ENCODE measurements at places on chromosomes 3 and 15.

- DNase-seq: no peak
These were observed 88.1 kb downstream of the MBNL1 start for GRCh38 chr3:152356870-152357276.

DNA sequence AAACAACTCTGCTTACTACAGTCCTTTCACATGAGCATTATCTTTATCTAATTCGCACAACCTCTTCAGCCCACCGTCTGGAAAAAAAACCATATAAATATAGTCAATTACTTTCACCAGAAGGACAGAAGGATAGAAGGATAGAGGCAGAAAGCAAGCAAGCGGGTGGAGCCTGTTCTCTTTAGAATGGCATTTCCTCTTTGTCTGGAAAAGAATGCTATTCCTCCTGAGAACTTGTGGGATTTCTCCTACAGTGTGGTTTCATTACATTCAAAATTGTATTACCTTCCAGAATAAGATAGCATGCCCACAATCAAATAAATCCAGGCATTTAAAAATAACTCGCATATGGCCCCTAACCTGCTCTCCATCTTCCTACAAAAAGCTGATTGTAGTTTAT, 23.1 kb downstream of the SLC30A4 start:
- DNase-seq: no peak

DNA sequence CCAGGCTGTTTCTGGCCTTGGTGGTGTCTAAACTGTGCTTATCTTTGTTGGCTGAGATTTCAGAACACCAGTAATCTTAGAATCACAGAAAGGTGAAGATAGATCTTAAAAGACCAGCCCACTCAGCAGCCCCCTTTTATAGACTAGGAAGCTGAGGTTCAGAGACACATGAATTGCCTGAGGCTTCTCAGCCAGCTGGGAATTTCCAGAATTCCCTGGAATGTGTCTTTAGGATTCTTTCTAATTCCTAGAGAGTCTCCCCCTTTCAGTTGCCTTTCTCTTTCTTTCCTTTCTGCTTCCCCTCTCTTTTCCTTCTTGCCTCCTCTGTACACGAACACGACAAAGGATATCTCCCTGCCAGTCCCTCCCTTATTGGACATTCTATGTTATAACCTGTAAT, 19.5 kb downstream of the ANKUB1 start:
- DNase-seq: no peak

- no peak for DNase-seq
These were observed 3.3 kb downstream of the PPP4R2 start for GRCh38 chr3:72999951-73000350.

- DNase-seq: no peak
These were observed 90.6 kb upstream of the TSC22D2 start for GRCh38 chr3:150317469-150317868.

GRCh38 chr3:18489939-18490338, 64.8 kb upstream of the SATB1 start:
- DNase-seq: no peak

- DNase-seq: no peak
These were observed 116.4 kb downstream of the DUT start for GRCh38 chr15:48447657-48448056.

DNA sequence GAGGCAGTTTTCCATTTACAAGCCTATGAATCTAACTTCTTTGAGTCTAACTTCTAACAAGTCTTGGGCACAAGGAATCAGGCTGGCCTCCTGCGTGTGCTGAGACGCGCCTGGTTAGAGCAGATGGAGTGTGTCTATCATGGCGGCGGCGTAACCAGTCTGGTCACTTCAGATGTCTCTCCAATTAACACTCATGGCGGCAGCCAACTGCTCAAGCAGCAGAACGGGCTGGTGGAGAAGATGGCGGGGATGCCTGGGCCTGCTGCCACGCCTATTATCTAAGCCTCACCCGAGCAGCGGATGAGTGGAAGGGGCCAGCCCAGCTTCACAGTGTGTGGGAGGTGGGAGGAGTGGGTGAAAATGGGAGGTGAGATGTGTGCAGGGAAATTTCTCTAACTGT, 246.4 kb upstream of the TPRG1 start:
- no peak for DNase-seq

DNA sequence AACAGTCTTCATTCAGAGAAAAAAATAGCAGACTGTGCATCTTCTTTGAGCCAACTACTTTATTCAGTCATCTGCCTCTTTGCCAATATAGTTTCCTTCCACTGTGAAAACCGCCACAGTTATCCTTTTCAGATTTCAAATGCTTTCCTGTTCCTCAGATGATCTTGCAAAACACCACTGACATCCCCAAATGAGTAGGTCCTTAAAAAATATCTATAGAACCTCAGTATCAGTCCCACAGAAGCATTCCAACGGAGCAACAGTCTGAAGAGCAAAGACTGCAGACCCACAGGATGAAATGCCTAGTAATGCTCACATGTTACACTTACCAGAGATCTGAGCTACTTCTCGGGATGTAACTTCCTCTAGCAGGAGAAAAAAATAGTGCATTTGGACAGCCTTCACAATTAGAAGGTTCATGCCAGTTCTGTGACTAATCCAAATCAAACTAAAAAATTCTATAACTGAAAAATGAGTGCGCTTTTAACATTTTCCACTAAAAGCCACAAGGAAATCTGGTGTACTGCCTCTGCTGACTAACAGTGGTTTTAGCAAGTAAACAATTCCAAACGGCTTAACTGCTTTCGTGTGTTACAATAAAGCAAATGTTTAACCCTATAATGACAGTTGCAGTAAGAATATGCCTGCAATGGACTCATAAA, at the start of gene ANKRD28:
Gene ANKRD28, minus strand, starts transcription at position 338 of the 662 bp plus-strand sequence. CDS start 1,458 bp downstream, outside the sequence.
- DNase-seq: no peak

DNA sequence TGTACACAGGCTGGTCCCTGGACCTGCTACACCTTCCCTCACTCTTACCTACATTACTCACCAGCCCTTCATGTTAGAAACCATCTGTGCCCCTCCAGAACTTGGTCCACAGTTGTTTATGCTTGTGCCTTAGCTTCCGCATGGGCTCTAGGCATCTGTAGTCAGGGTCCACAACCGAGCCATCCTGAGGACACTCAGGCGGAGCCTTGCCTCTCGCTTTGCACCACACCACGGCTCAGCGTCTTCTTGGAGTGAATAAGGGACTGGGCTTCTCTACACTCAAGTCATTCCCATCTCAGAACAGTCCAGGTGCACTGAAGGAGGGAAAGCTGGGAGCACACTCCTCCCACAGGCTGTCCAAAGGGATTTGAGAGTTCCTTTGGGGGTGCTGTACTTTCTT, 97.8 kb downstream of the HMG20A start:
- no peak for DNase-seq

- DNase-seq: no peak
These were observed 9.5 kb downstream of the CA12 start for GRCh38 chr15:63372018-63372705.

DNA sequence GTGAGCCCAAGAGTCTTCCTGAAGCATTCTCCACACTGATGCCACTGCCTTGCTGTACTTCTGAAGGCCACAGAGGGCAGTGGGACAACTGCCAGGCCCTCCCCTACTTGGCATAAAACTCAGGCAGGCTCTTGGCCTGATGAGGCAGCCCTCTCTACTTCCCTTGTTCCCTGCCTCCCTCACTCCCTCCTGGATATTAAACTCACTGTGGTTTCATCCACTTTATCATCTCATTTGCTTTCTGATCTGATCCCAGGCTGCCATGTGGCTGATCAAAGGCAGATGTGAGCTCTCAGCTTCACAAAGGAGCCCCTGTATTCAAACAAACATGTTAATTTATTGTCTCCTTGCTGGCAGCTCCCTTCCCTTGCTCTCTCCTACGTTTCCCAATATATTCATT, 533.5 kb downstream of the IGSF11 start:
- DNase-seq: peak; percentile 18

GRCh38 chr3:39668420-39668819, 141.0 kb upstream of the MYRIP start:
- DNase-seq: no peak

GRCh38 chr15:65245096-65245856, 34.0 kb upstream of the CILP start:
- no peak for DNase-seq

DNA sequence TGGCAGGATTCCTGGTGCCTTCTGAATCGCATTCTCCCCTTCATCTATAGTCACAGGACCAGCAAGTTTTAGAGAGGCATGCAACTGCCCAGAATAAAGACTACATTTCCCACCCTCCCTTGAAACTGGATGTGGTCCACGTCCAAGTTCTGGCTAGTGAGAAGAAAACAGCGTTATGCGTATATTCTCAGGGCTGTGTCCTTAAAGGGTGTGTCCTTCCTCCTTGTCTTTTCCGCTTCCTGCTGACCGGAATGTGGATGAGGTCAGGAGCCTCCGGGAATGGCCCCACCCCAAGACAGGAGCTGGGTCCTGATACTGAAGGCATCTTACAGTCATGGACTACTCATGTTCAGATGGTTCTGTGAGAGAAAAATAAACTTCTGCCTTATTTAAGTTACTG, 20.2 kb downstream of the CHST2 start:
- DNase-seq: no peak

GRCh38 chr3:134057006-134057653, 27.4 kb upstream of the SLCO2A1 start:
- no peak for DNase-seq

- DNase-seq: no peak
These were observed 72.0 kb downstream of the MYO1E start for GRCh38 chr15:59300618-59301139.

- DNase-seq: no peak
These were observed 28.9 kb downstream of the PLA2G4D start for GRCh38 chr15:42065468-42065867.

GRCh38 chr3:5321666-5322340, 134.3 kb downstream of the EDEM1 start:
- no peak for DNase-seq

- no peak for DNase-seq
These were observed 264 bp upstream of the CMTM6 start for GRCh38 chr3:32502946-32503286.

DNA sequence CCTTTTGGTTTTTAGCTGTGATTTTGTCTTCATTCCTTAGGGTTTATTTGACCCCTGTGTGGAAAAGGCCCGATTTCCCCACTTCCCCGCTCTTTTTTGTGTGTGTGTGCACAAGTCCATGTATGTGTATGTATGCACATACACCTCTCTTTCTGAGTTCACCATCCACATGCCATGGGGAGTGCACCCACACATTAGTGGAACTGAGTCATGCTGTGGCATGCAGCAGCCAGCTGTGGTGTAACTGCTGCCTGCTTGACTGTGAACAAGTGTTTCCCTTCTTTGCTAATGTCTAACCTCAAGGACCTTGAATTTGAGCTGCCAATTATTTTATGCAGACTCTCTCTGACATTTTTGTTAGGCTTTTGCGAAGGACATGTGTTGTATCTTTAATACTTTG, 434.9 kb upstream of the TPM1 start:
- no peak for DNase-seq

- DNase-seq: no peak
These were observed 53.0 kb downstream of the NR1I2 start for GRCh38 chr3:119834754-119835370.

DNA sequence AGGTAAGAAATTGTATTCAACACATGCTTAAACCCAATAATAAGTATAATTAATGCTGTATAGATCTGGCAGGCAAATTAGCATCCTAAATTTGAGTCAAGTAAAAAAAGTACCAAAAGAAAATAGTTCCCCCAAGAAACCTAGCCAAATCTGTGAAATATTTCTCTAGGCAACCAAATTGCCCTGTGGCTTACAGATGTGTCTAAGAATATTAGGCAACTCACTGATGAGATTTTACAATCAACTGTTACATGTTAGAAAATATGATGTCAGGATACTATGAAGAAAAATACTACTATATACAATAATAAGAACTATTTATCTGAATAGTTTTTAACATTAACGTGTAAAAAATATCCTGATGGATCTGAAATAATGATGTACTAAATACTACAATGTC, 397.1 kb downstream of the TIGIT start:
- no peak for DNase-seq

Measured in 8988T (cell line).